ENCODE measurements at places on chromosomes 6 and 20. TPM values are rescaled to one million over a fixed set of nuclear protein-coding genes. Genes with fewer than 3 reads are reported as not detected.

- DNase-seq, result no peak
Observed at GRCh38 chr20:3763671-3764601, 3.6 kb downstream of the ADISSP start.

The CALHM4 gene
- total RNA-seq, result not detected

GRCh38 chr6:20104696-20105095 is 107.6 kb downstream of the MBOAT1 start:
- DNase-seq, result no peak

- no peak for DNase-seq
Observed at GRCh38 chr6:124819346-124819745, 142.9 kb upstream of the RNF217 start.

- DNase-seq, result no peak
Observed at GRCh38 chr6:157656437-157656997, 166.5 kb upstream of the SNX9 start.

The FOXS1 gene
- total RNA-seq, result 4.7 TPM

Measured in urinary bladder (tissue), 4 donors.